ENCODE measurements at places on chromosomes 4 and X.

DNA sequence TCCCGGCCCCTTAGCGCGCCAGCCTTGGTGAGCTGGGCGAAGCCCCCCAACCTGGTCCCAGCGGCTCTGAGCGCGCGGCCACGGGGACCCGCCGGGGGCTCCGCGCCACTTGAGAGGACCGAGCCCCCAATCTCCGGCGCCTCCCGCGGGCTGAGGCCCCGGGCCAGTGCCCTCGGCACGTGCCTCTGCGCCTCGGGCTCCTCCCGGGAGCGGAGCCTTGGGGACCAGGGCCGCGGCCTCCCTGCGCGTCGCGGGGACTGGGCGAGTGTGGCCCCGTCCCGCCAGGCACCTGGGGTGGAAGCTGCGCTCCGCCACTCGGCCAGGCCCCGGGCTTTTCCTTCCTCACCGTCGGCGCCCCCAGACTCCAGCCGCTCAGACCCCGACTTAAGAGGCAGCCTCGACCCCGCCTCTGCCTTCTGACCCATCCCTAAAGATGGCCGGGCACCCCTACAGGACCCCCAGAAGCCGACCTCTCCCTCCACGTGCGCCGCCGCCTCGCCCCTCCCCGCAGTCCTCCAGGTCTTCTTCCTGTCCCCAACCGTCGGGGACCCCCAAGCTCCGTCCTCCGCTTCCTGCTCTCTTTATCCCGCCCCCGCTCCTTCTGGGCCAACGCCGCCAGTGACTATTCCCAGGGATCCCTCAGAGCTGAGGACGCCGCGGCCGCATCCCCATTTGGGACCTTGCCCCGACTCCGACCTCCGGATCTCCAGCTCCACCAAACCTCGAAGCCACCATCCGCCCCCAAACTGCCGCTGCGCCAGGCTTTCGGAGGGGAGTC lies 752 bp downstream of the ERAS start:
- DNase-seq = no peak

GRCh38 chr4:153623491-153623890 lies 60.6 kb upstream of the TLR2 start:
- DNase-seq = no peak

GRCh38 chr4:80022282-80022681 lies 50.7 kb downstream of the ANTXR2 start:
- DNase-seq = no peak

GRCh38 chr4:16745009-16745635 lies 153.3 kb downstream of the LDB2 start:
- no peak for DNase-seq

- no peak for DNase-seq
Observed at GRCh38 chrX:95945528-95945927, 739.1 kb upstream of the DIAPH2 start.

DNA sequence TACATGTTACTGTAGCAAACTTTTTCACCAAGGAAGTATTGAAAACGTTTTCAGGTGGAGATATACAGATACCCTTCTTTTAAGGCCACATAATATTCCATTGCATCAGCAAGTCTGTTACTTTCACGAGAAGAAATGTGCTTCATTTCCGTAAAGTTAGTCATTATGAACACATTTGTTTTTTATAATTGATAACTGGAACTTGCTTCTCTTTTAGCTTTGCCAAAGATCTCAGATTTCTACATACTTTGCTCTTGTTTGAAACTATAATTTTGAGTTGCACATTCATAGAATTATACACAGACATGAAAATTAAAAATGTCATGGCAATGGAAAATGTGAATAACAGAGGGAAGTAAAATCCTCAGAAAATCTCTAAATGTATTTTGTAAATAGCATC lies 128.7 kb upstream of the GIMD1 start:
- DNase-seq = no peak

- peak; percentile 63 for DNase-seq
Observed at GRCh38 chr4:128776794-128777216, 32.7 kb upstream of the JADE1 start.

DNA sequence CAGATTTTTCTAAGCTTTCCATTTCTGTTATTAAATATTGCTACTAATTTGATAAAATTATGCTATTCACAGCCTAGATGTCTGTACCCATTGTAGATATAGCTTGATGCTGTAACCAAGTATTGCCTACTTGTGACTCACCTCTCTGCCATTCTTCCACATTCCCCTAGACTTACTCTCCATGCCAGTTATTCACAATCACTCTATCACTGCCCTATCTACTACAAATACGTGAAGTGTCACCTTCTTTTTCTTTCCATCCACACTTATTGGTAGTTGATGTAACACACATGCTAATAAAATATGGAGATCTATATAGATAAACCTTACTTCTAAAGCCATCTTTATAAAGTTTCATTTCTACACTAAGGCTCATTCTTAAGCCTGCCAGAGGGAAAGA lies 179.4 kb upstream of the PACRGL start:
- no peak for DNase-seq

- DNase-seq = no peak
Observed at GRCh38 chr4:39046249-39046648, 14.0 kb upstream of the TMEM156 start.

DNA sequence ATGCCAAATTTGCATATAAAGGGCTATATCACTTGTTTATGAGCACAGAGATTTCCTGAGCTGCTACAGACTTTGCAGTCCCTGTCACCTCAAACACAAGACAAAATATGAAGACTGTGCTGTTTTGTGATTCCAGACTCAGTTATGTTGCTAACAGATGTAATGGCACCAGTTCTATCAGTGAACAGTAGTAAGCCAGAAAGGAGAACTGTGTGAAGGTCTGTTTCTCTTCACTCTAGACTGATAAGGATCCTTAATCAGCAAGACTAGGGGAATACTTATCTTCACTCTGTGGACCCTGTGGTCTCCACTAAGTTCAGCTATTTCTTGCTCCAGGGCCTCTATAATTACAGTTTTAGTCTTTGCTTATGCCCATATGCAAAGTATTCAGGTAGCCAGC lies 82.7 kb downstream of the ANXA5 start:
- no peak for DNase-seq

DNA sequence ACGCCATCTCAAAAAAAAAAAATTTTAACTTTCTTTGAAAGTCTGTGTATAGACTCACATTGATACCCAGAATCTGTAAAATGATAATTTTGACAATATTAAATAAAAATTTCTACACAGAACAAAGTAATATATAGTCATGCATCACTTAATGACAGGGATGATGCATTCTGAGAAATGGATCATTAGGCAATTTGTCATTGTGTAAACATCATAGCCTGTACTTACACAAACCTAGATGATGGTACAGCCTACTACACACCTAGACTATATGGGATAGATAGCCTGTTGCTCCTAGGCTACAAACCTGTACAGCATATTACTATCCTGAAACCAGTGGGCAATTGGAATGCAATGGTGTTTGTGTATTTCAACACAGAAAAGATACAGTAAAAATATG lies 107.7 kb downstream of the BLTP1 start:
- DNase-seq = no peak

- DNase-seq = peak; percentile 25
Observed at GRCh38 chr4:71270901-71271300, 67.9 kb upstream of the SLC4A4 start.

DNA sequence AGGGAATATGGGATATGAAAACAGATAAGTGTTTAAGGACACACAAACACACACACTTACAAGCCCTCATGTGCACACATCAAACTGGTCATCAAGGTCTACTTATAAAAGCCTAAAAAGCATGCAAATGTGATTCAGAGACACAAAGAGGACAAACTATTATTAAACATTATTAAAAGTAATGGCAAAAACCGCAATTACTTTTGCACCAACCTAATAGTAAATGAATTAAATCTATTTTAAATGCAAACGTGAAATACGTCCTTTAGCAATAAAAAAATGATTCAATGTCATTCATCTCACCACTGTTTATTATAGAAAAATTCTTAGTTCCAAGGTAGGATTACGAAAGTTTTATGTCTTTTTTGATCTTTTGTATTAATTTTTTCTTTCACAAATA lies 91.1 kb upstream of the ARMCX2 start:
- DNase-seq = no peak

GRCh38 chr4:658681-659667 lies 15.1 kb downstream of the ATP5ME start:
- DNase-seq = no peak

DNA sequence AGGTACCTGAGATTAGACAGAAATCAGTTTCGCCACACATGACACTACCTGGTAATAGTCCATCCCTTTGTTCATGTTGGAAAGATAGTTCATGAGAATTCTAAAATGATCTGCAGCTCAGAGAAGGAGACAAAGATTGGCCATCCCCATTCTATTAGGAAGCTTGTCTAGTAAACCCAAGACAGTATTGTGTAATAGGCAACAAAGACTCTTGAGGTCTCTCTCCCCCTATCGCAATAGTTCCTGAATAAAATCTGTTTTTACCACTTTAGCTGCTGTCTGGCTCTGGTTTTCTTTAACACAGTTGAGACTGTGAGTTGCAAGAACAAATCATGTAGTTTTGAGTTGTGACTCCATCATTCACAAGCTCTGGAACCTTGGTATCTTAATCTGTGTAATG lies 14.8 kb upstream of the BBS7 start:
- no peak for DNase-seq

DNA sequence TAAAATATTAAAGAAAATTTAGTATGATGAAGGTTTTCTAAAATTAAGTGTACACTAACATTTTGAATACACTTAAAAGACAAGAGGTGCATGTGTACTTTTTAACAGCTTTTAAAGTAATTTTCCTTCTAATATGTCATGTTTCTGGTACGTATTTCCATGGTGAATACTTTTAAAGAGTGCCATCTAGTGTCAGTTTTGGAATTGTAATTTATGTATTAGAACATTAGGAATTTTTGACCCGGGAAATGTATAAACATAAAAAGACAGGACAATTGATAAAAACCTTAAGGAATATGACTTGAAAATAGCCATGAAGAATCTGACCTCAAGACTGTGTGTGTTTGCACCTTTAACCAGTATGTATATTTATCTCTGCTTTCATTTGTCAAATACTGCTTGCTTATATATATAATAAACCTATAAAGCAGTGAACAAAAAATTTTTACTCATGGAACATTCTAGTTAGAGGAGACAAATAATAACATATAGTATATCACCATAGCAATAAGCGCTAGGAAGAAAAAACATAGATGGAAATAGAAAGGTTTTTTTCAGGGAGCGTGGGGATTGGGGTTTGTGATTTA lies 7.2 kb downstream of the GSTCD start:
- DNase-seq = peak; percentile 61

DNA sequence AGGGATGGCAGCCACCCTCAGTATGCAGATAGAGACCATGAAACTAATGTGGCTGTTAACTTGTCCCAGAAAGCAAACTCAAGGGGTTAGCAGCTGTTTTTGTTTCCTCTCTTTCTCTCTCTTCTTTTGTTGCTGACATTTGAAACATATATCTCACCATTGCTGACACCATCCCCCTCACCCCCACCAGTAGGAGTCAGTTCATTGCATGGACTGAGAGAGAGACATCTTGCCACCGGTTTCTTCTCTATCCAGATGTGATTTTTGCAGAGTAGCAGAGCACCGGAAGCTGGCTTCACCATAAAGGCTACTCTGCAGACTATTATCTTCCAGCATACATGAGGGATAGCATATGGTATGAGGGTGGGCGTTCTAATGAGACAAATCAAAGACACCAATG lies 177.1 kb upstream of the FRG1 start:
- DNase-seq = no peak

DNA sequence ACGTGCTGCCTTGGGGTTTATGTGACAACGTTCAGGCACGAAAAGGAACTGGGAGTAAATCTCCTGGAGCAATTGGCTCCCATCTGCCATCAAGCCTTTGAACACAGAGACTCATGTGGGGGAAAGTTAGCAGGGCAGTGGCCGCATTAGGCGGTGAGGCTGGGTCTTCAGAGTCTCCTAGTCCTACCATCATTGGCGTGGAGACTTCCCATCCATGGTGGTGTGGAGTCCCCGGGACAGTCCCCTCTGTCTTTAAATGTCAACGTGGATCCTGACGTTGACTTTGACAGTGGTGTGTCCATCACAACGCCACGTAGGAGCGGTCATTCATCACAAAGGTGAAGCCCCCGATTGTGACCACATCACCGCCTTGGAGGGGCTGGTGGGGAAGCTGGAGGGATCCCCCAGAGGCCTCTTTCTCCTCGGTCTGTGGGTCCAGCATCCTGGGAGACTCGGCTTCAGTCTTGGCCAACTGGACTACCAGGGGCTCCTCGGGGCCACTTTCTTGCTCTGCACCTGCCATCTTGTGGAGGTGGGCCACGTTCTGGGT lies 21.8 kb downstream of the CRLF2 start:
- DNase-seq = no peak

DNA sequence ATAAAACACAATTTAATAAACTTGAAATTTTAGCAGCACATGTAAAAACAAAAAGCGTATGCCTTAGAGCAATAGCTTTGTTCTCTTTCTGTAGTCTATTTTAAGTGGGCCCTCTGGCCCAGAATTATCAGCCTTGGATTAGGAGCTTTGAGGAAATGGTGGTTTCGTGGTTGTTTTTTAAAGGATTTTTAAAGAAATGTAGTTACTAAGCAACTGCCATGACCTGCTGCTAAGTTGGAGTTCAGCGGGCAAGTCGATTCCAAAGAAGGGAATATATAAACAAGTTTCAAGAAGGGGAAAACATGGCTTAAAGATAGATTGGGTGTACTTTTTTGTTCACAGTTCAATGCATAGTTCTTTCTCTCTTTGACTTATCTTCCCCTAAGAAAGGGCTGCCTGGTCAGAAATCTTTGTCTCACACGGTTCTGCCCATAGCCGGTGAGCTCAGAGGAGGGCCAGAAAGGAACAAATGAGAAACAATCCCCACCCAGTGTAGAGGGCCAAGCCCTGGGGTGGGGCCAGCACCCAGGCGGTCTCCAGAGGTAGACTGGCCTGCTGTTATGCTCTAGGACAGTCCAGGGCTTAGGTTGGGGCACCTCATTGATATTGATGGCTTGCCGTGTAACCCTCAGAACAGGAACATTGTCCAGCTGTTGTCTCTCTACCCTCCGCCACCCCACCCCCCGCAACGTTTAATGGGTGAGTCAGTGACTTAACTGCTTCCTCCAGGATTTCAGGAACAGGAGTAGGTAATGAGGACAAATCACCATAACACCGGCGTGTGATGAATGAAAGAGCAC lies 32.5 kb downstream of the DLG3 start:
- no peak for DNase-seq

GRCh38 chrX:8125566-8125965 lies 45.5 kb downstream of the VCX2 start:
- DNase-seq = no peak

DNA sequence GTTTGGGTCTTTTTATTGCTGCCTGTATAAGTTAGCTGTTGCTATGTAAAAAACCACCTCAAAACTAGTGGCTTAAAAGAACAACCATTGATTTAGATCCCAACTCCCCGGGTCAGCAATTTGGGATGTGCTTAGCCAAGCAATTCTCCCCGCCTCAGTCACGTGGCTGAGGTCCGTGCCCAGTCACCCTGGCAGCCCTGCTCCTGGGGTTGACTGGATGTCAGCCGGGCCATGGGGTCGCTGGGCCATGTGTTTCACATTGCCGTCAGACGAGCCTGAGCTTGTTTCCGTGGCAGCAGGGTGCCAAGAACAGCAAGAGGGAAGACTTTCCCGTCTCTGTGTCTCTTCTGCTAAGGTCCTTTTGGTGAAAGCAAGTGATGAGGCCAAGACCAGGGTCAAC lies 345.7 kb upstream of the FAT1 start:
- no peak for DNase-seq
